ENCODE measurements at places on chromosomes 12 and 14.

GRCh38 chr14:70909733-70910614, 2.7 kb downstream of the PCNX1 start:
- DNase-seq: no peak

DNA sequence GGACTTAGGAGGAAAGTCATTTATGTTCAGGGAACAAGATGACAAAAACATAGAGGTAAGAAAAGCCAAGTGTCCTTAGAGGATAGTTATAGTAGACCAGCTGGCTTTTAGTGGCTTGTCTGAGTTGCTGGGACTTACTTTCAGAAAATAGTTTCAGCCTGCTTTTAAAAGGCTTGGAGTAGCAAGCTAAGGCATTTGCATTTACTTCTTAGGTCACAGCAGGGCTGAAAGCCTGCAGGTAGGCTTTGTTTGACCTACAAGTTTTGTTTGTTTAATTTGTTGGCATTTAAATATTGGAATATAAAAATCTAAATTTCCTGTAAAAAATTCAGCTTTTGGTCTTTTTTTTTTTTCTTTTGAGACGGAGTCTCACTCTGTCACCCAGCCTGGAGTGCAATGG, 5.1 kb downstream of the ACSS3 start:
- DNase-seq: no peak

GRCh38 chr14:39563361-39563760, 131.1 kb upstream of the FBXO33 start:
- no peak for DNase-seq

GRCh38 chr12:41479426-41479825, 291.3 kb downstream of the PDZRN4 start:
- no peak for DNase-seq

GRCh38 chr14:38089123-38089522, 118.6 kb upstream of the SSTR1 start:
- DNase-seq: no peak

DNA sequence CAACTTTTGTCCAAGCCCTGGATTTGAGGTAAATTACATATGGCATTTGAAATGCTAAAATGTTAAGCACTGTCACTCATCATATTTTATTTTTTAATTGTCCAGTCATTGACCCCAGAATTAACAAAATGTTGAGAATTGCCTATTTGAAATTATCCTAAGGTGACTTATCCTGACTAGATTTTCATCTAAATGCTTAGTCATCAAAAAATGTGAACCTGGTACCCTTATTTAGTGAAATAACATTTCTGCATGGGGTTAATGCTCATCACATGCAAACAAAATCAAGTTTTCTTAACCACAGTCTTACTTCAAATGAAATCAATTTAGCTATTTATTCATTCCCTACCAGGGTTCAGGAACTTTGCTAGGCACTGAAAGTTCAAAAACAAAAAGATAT, 232.0 kb upstream of the DCN start:
- DNase-seq: no peak

- no peak for DNase-seq
Measured at GRCh38 chr14:26078561-26078960, 519.3 kb downstream of the NOVA1 start.

GRCh38 chr14:101077481-101078074, 174.1 kb upstream of the RTL1 start:
- DNase-seq: no peak

GRCh38 chr14:22865424-22866405, 5.8 kb upstream of the LRP10 start:
- no peak for DNase-seq

DNA sequence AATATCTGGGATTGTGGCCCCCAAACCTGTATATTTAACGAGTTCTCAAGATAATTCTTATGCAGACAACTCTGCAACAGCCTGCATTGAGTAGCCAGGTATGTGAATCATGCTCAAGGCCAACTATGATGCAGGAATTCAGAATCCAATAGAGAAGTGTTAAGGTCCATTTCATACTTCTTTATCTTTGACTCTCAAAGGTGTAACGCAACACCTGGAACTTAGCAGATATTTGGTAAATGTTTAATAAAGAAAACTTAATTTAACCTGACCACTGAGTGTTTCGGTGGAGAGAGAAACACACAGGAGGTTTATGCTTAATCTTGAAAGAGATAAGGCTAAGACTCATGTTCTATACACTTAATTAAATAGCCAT, 156.5 kb upstream of the PLEKHG7 start:
- DNase-seq: no peak

- DNase-seq: no peak
Measured at GRCh38 chr12:3092764-3093163, 15.6 kb downstream of the TSPAN9 start.
